ENCODE measurements at places on chromosomes 1 and 21. TPM values are rescaled to one million over a fixed set of nuclear protein-coding genes. Genes with fewer than 3 reads are reported as not detected.

RBM8A gene
- 96.9 TPM for total RNA-seq

MYOG gene
- total RNA-seq: not detected

TBX19 gene
- total RNA-seq: 0.44 TPM

GJA4 gene
- not detected for total RNA-seq

S100A7 gene
- total RNA-seq: not detected

B3GALT5 gene
- 2.6 TPM for total RNA-seq

RGS16 gene
- total RNA-seq: 2.4 TPM

ADGRB2 gene
- total RNA-seq: 14.0 TPM

OR1C1 gene
- not detected for total RNA-seq

UBE2U gene
- total RNA-seq: 0.29 TPM

TSTD1 gene
- 6.7 TPM for total RNA-seq

ARTN gene
- total RNA-seq: not detected

SPRR2G gene
- total RNA-seq: not detected

SGIP1 gene
- total RNA-seq: 53.4 TPM

GPR25 gene
- total RNA-seq: not detected

OLIG2 gene
- total RNA-seq: not detected

NPR1 gene
- 0.88 TPM for total RNA-seq

CLIC6 gene
- total RNA-seq: not detected

ASTN1 gene
- total RNA-seq: not detected

TMEM269 gene
- not detected for total RNA-seq

SPATA46 gene
- not detected for total RNA-seq
